ENCODE measurements at places on chromosomes 3 and 15.

DNA sequence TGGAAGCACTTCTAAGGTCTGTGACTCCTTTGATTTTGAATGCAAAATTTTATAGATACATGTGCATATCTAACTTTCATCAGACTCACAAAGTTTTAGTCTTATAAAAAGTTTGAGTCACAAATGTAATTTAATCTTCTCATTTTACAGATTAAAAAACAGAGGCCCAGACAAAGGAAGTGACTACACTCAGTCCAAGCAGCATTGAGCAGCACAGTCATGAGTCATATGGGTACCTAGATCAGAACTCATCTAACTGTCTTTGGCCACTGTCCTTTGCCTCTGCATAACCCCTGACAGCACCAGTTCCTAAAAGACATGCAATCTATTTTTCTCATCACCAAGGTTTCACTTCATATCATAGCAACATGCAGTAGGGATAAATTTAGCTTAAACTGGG, 210.7 kb upstream of the KCNH8 start:
- no peak for DNase-seq

- DNase-seq, result no peak
These were observed 50.0 kb downstream of the RAB7A start for GRCh38 chr3:128775906-128776542.

- no peak for DNase-seq
These were observed 29.9 kb downstream of the CRABP1 start for GRCh38 chr15:78370013-78370412.

GRCh38 chr3:69410301-69410700, 24.4 kb upstream of the FRMD4B start:
- peak; percentile 57 for DNase-seq

DNA sequence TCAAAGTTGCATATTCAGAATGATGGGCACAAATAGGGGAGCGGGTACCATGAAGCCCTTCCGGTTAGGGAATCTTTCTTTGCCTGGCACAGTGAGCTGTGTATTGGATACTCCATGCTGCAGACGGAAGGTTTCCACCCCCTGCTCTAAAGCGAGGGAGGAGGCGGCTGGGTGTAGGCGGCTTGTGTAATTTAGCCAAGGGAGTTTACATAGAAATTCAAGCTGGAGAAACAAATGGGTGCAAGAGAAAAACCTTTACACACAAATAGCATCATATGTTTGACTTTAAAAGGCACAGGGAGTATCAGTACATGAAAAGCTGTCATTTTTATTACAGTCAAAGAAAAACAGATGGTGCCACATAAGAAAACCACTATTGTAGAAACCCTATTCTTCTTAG, 59.3 kb upstream of the ADCY5 start:
- no peak for DNase-seq

All from activated CD4-positive, alpha-beta T cell treated with anti-CD3 and anti-CD28 coated beads, Interleukin-2, amount 50 U/mL, for 1 hour (primary cell).